Kidney epithelial cell (primary cell): ENCODE measurements at places on chromosomes 1 and 21. TPM values are rescaled to one million over a fixed set of nuclear protein-coding genes. Genes with fewer than 3 reads are reported as not detected.

Gene ADPRS
- 66.5 and 70.3 TPM in 2 replicates for total RNA-seq

- no peak for DNase-seq
Observed at GRCh38 chr21:20207335-20207734, 790.9 kb upstream of the NCAM2 start.

GRCh38 chr21:28541371-28542112 is 451.1 kb downstream of the LTN1 start:
- no peak for DNase-seq

DNA sequence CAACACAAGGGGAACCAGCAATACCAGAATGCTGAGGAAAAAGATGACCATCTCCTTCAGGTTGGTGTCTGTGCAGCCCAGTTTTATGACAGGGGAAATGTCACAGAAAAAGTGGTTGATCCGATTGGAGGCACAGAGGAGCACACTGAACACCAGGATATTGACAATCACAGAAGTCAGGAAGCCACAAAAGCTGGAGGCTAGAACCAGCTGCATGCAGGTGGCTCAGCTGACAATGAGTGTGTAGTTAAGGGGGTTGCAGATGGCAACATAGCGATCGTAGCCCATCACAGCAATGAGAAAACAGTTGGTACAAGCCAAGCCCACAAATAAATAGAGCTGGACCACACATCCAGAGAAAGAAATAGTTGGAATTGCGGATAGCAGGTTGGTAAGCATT is 16.3 kb upstream of the OR10K1 start:
- no peak for DNase-seq

DNA sequence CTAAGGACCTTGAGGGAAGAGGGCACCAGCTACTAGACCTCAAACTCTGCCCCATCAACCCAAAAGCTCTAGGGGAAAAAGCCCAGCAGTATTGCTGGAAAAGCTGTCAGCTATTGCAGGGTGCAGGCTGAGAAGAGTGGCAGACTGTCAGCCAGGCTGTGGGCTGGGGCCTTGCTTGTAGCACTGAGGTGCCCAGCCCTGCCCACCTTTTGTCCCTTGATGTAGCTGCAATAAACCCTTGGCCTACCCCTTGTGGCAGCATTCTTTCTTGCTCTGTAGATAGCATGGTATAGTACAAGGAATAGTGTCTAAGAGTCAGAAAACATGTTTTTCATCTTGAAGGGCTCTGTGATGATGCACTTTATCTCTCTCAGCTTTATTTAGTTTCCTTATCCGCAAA is 39.4 kb downstream of the CDC14A start:
- DNase-seq, result no peak
